ENCODE measurements at places on chromosomes 7 and 10.
A peak's percentile ranks its signal among the peaks of the same experiment; 100 is the strongest.

DNA sequence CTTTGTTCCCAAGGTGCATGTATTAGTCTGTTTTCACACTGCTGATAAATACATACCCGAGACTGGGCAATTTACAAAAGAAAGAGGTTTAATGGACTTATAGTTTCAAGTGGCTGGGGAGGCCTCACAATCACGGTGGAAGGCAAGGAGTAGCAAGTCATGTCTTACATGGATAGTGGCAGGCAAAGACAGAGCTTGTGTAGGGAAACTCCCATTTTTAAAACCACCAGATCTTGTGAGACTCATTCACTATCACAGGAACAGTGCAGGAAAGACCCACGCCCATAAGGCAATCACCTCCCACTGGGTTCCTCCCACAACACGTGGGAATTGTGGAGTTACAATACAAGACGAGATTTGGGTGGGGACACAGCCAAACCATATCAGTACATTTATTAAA is 92.9 kb downstream of the PPP1R3C start:
- DNase-seq = no peak

- DNase-seq = no peak
Observed at GRCh38 chr7:134174795-134175261, 47.7 kb downstream of the LRGUK start.

- no peak for DNase-seq
Observed at GRCh38 chr7:141190495-141190894, 116.6 kb downstream of the TMEM178B start.

DNA sequence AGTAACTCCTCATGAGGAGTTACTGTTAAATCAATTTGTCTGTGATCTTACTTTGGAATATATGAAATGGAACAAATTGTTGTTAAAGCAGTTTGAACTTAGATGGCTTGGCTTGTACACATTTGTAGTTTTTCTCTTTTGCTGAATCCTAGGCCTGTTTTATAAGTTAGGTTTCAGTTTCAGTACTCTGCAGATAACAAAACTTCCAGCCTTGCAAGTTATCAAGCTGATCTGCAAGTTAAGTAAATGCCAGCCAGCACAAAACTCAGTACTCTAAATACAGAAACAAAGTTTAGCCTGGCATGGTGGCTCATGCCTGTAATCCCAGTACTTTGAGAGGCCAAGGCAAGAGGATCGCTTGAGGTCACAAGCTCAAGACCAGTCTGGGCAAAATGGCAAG is 25.0 kb upstream of the PAXIP1 start:
- no peak for DNase-seq

DNA sequence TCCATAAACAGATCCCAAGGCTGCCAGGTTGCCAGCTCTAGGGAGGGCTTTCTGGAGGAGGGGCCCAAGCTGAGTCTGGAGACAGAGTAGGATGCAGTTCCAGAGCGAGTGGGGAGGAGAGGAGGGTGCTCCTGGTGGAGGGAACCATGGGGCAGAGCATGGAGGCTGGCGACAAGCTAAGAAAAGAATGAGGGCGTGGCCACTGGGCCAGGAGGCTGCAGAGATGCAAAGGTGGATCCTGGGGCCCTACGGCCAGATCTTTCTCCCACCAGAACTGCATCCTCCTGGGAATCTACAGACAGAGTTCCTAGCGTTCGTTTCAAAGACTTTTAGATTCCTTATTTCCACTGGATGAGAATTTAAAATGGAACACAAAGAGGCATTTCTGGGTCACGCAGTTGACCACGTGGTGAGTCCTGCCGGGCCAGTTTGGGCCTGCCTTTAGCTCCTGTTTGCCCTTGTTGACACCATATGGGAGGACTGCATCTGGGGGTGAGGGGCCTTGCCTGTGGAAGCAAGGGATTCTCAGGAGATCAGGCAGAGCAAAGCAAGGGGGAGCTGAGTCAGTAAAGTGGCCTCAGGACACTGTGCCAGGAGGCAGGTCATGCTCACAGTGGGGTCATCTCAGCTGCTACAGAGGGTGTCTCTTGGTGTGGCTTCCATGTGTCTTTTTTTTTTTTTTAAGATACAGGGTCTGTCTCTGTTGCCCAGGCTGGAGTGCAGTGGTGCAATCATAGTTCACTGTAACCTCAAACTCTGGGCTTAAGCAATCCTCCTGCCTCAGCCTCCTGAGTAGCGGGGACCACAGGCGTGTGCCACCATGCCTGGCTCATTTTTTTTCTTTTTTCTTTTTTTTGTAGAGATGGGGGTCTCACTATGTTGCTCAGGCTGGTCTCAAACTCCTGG is 137.8 kb downstream of the SH3PXD2A start:
- DNase-seq = no peak

DNA sequence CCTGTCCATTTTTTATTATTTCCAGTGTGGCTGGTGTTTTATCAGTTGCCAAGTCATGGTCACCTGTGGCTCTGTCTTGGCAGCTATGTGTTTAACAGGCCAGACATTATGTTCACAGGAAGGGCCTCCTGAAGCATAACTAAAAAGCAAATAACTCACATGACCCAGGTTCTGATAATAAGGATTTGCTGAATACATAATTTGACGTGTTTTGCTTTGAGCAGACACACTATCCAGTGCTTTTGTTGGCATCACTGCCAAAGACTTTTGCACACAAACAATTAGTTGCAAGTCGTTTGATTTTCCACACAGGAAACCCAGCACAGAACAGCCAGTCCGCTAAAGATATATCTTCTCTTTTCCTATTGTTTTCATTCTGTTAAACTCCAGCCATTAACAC is 173.6 kb downstream of the ARL4A start:
- no peak for DNase-seq

GRCh38 chr10:12423896-12424295 is 74.5 kb downstream of the CAMK1D start:
- no peak for DNase-seq

DNA sequence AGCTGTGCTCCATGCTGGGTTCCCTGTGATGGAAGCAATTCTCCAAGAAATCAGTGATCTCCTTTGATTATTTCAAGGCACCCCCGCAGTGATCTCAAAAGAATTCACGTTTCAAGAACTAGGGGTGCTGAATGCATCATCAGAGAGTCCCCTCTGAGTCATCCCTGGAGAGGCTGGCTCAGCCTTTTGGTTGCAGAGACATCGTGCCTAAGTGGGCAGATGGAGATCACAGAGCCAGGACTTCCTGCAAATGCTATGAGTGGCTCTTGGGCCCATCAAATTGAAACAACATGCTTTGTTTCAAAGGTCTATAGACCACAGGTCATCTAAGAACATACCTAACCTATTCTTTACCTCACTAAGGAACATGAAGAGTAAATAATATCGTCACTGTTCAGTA is 41.5 kb upstream of the PLEKHA1 start:
- DNase-seq = no peak

DNA sequence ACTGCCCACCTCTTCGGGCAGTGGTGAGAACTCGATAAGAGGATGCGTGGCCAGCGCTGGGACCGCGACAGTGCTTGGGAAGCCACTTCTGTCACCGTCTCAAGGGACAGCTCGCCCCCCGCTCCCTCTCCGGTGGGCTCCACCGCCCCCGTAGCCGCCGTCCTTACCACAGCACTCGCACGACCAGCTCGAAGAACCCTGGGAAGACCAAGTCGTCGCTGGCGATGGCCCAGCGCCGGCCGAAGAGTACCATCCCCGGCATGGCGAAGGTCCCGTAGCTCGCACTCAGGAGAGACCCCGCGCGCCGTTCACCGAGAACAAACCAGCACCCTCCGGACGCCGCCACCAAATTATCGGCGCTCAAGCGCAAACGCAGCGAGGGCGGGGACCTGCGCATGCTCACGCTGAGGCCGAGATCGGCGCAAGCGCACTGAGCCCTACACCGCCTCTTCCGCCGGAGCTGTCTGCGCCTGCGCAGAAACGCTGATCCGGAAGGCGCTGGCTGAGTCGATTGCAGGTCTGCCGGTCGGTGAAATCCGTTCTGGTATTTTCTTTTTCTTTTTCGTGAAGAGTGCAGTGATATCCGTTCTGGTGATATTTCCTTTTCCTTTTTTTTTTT is at the start of gene DAGLB:
Gene DAGLB (minus strand): TSS at position 374 of the 619 bp plus-strand sequence. CDS start 112 bp downstream, at position 262.
- peak; percentile 97 for DNase-seq

- no peak for DNase-seq
Observed at GRCh38 chr7:135599471-135599870, 41.8 kb downstream of the NUP205 start.

DNA sequence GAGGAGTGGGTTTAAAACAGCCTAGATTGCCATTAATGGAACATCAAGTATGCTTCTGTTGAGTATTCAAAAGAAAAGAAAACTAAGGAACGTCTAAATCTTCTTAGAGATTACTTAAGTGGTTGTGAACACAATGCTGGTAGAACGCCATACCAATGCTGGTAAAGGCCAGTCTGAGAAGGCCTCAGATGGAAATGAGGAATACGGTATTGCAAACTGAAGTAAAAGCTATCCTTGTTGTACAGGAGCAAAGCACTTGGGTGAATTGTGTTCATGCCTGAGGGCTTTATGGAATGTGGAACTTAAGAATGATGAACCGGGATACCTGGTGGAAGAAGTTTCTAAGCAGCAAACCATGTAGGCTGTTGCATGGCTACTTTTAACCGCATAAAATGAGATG is 208.0 kb downstream of the KCND2 start:
- no peak for DNase-seq

DNA sequence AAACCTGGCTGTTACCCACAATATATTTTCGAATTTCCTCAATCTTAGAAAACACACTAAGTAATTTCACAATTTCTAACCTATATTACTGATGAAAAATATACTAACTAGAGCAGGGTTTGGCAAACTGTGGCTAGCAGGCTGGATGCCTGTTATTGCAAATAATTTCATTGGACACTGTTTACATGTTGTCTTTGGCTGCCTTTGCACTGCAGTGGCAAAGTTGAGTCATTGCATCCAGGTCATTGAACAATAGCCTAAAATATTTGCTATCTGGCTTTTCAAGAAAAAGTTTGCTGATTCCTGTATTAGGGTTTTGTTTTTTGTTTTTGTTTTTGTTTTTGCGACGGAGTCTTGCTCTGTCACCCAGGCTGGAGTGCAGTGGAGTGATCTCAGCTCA is 47.2 kb downstream of the KIF11 start:
- no peak for DNase-seq

DNA sequence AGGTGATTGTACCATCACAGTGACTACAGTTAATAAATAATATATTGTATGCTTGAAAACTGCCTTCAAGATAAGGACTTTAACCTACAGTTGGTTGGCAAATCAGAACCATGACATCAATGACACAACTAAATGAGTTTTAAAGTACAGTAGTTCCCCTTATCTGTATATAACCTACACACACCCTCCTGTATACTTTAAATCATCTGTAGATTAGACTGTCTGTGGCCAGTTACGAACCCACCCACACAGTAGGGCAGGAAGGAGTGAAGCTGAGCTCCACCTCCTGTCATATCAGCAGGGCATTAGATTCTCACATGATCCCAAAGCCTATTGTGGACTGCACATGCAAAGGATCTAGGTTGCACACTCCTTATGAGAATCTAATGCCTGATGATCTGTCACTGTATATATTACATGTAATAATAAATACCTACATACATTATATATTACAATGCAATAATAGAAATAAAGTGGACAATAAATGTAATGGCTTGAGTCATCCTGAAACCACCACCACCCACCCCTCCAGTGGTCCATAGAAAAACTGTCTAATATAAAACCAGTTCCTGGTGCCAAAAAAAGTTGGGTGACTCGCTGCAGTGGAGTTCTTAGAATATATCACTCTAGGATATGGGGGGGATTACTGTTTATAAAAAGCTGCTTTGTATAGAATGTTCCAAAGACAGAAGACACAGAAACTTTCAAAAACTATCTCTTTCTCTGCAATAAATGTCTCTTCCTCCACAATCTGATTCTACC is 5.6 kb downstream of the TPK1 start:
- no peak for DNase-seq

- DNase-seq = no peak
Observed at GRCh38 chr10:75356484-75356883, 45.1 kb downstream of the ZNF503 start.

- DNase-seq = no peak
Observed at GRCh38 chr7:128796327-128796726, 4.6 kb downstream of the CCDC136 start.

- DNase-seq = no peak
Observed at GRCh38 chr7:126658684-126659083, 594.1 kb downstream of the GRM8 start.

GRCh38 chr7:143305423-143306070 is 10.4 kb upstream of the CLCN1 start:
- peak; percentile 75 for DNase-seq

GRCh38 chr10:6072215-6072934 is 10.2 kb upstream of the IL2RA start:
- no peak for DNase-seq

DNA sequence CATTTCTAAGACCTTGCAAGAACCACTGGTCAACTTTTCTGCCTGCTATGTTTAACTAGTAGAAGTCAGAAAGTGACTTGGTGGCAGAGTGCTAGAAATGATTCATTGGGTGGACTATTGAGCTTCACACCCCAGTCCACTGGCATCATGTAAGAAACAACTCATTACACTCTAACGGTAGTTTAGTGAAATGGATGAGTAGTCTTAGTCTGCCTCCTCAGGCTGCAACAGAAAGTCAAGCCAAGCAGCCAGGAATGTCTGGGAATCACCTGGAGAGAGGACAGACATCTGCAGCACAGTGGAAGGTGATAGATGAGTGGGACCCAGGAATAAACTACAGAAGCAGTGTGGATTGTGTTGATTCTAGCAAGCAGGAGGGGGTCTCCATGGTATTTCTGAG is 125.4 kb downstream of the AUTS2 start:
- no peak for DNase-seq

GRCh38 chr10:121131014-121131413 is 279.9 kb downstream of the WDR11 start:
- no peak for DNase-seq

DNA sequence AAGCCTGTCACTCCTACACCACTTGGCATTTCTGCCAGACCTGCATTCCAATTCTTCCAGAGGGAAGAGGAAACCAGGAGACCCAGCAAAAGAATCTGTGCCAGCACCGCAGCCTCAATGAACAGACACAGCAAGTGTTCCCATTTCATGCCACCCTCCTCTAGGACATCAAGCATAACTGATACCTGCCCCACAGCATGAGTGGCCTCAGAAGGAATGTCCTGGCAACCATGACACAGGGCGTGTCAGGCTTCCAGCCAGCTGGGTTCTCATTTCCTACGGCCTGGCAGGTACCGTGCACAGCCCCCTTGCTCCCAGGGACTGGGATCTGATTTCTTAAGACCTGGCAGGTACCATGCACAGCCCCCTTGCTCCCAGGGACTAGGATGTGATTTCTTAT is 7.8 kb downstream of the MAD1L1 start:
- DNase-seq = no peak

GRCh38 chr7:7265081-7266075 is 83.0 kb downstream of the C1GALT1 start:
- no peak for DNase-seq

DNA sequence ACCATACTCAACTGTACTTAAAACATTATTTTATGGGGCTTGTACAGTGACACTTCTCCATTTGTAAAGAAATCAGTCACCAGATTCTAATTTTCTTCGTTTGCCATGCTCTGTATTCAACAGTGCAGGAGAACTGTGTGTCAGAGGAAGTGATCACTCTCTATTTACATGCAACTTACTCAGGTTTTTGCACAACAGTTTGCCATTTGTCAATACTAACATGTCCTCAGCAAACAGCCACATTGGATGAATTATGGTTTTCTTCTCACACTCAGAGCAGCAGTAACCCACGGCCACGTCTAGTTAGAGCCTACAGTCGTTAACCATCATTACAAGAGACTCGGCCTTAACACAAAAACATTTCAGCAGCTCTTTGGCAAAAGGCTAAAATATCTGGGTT is 69.2 kb upstream of the SP4 start:
- DNase-seq = no peak

GRCh38 chr7:91185771-91186170 is 78.5 kb upstream of the FZD1 start:
- DNase-seq = no peak

- DNase-seq = no peak
Observed at GRCh38 chr10:61100887-61101286, 156.9 kb upstream of the RHOBTB1 start.

All from stimulated activated CD4-positive, alpha-beta T cell treated with anti-CD3 and anti-CD28 coated beads, Interleukin-4, amount 100 ng/mL, for 1 hour (primary cell).